Testis (tissue), 5 donors: ENCODE measurements at places on chromosomes 7 and 10.

DNA sequence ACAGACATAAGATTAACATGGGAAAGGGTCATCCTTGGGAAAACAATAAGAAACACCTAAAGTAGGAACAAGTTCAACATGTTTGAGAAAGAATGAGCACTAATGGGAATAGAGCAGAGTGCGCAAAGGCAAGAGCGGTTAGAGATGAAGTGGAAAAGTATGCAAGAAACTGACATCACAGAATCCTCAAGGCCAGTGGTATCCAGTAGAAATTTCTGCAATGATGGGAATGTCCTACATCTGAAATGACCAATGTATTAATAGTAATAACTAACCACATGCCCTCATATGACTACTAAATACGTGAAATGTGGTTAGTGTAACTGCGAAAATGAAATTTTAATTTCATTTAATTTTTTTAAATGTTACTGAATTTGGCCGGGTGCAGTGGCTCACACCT is 54.8 kb downstream of the TFEC start:
- no peak for DNase-seq

GRCh38 chr7:41970941-41971340 is 266.1 kb downstream of the GLI3 start:
- no peak for DNase-seq

DNA sequence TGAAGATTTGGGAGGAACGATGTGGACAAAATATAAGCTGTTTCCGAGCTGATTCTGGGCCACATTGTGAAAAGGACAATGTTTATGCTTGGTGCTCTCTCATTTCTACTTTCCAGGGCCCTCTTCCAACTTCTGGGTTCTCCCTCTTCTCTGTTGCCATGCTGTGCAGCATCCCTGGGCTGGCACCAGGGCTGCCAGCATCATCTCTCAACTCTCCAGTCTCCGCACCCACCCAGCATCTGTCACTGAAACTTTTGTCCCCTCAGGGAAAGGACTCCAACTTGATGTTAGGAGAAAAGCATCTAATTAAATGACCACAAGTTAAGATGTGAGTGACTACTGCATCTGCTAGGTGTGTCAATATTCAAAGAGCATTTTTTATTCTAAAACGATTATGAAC is 26.7 kb downstream of the CFAP58 start:
- no peak for DNase-seq

GRCh38 chr7:148975896-148976295 is 52.4 kb downstream of the PDIA4 start:
- DNase-seq = no peak

DNA sequence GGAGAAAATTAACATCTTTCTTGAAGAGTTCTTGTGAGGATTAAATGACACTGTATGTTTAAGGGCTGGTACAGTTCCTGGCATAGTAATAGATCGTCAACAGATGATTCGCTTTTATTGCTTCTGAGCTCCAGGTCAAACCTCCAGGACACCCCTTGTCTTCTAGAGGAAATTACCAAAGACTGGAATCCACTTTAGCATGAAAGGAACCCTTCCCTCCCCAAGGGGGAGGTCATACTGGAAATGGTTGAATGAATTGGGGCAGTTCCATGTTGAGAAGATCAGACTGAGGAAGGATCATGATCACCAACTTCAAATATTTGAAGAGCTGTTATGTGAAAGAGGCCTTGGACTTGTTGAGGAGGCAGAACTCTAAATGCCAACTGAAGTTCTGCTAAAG is 8.9 kb downstream of the NFE2L3 start:
- no peak for DNase-seq

- no peak for DNase-seq
Observed at GRCh38 chr7:94129443-94130140, 125.4 kb upstream of the BET1 start.

DNA sequence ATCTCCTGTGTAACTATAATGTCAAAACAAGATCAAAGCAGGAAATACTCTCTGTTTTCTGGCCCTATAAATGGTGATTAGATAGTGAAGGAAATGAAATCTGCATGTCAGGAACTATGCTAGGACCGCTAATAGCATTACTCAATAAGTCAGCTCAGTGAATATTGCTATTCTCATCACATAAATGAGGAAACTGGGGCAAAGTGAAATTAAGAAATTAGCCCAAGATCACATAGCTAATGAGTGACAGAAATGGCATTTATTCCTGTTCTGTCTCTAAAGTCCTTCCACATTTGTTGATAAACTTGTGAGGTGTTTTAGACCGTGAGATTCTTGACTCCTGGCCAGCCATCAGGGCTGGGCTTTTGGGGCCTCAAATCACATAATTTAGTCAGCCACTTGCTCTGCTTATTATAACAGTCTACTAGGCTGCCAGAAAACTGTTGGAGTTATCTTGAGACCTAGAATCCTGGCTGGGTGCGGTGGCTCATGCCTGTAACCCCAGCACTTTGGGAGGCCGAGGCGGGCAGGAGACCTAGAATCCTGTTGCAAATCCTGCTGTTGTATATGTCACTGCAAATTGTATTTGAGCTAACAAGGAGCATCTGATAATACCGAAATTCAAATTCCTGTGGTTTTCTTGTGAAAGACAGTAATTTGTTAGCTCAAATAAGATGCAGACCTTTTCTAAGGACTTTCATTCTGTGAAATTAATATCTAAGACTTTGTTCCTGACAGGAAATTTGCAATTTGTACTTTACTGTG is 66.5 kb upstream of the SHTN1 start:
- DNase-seq = no peak

DNA sequence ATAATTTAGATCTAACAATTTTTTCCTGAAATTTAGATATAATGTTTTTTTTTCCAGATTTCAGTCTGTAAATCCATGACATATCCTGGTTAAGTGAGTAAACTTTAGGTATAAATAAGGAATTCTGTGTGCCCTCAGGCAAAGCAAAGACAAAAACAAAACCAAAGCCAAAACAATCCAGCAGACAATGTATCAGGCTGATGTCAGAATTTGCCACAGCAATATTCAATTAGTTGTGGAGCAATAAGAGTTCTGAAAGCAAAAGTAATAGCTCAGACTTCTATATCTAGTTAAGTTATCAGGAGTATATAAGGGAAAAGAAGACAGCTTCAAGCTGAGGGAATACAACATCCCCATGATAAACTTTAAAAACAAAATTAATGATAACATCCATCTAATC is 82.0 kb downstream of the MKX start:
- DNase-seq = no peak

GRCh38 chr7:27518561-27519350 is 143.9 kb downstream of the HIBADH start:
- no peak for DNase-seq

- DNase-seq = no peak
Observed at GRCh38 chr7:27860800-27861199, 120.8 kb downstream of the TAX1BP1 start.

DNA sequence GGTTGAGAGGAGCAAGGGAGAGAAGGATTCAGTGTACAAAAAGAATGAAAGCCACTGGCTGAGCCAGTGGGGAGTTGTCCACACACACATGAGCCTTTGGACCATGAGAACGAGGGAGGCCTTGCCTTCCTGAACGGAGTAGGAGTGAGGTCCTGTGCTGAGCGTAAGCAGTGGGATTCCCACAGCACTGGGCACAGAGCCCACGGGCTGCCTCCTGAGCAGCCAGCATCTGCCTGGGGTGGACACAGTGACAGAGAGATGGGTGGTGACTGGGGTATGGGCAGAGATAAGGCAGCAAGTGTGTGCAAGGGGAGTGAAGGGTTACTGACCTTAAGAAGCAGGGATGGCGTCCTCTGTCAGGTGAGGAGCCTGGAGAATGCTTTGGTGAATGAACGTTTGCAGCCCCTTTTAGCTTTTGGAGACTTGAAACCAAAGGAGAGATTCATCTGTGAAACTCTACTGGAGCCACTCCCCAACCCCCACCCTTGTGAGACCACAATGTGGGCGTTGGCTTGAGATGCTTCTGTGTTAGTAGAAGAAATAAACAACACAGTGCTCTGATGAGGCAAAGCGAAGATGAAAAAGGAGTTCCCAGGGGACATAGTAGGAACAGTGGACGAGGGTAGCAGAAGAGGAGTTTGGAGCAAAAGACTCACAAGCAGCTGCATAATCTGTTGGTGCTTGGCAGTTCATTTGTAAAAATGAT is 56.5 kb downstream of the FIGNL1 start:
- no peak for DNase-seq

DNA sequence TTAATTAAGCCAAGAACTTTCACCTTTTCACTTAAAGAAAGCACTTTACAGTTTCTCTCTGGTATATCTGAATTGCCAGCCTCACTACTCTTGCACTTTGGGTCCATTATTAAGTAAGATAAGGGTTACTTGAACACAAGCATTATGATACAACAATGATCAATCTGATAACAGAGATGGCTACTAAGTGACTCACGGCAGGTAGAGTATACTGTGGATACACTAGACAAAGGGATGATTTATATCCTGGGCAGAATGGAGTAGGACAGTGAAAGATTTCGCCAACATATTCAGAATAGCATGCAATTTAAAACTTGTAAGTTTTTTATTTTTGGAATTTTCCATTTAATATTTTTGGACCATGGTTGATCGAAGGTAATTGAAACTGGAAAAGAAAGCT is 34.3 kb upstream of the ITGB8 start:
- DNase-seq = no peak

DNA sequence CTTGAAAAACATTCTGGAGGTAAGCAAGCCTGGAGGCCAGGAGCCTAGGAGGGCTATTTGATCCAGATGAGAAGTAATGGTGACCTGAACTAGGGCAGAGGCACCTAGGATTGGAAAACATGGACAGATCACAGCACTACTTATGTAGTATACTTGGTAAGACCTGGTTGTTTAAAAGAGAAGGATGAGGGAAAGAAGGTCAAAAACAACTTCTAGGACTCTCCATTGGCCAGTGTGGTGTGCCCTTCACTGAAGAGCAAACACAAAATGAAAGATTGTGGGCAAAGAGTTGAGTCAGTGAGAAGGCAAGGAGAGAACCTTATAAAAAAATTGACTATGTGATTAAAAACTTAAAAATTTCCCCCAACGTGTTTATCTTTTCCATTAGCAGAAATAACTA is 14.3 kb downstream of the ANKRD1 start:
- no peak for DNase-seq

GRCh38 chr7:102096706-102097427 is 189.8 kb upstream of the SH2B2 start:
- DNase-seq = no peak

GRCh38 chr10:32906595-32906994 is 51.4 kb downstream of the ITGB1 start:
- no peak for DNase-seq

DNA sequence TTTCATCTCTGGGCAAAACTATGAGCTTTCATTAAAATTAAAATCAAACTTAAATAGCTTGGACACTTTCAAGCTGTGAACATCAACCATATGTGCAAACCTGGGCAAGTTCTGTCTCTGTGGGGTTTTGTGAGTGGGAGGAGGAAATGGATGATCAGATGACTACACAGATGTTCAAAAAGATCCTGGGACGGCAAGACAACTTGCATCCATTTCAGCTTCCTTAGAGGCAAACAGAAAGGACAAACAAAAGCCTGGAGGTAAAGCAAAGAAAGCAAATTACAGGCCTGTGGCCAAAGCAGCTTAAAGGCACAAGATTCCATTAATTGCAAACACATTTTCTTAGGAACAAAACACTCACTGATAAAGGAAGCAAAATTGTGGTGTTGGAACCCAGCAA is 222.2 kb downstream of the NEBL start:
- DNase-seq = no peak

GRCh38 chr10:77823811-77824542 is 102.6 kb downstream of the DLG5 start:
- DNase-seq = no peak

DNA sequence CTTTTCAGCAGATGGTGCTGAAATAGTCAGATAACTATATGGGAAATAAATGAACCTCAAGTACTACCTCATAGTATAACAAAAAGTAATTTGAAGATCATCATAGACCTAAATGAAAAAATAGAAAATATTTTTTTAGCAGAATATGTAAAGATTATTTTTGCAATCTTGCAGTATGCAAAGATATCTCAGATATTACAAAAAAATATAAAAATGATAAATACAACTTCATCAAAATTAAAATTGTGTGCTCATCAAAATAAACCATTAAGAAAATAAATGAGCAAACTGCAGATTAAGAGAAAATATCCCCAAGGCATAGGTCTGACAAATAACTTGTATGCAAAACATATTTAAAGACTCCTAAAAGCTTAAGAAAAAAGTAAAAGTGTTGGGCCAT is 83.4 kb upstream of the KCND2 start:
- no peak for DNase-seq

- no peak for DNase-seq
Observed at GRCh38 chr7:23472046-23472445, 1.8 kb upstream of the IGF2BP3 start.

DNA sequence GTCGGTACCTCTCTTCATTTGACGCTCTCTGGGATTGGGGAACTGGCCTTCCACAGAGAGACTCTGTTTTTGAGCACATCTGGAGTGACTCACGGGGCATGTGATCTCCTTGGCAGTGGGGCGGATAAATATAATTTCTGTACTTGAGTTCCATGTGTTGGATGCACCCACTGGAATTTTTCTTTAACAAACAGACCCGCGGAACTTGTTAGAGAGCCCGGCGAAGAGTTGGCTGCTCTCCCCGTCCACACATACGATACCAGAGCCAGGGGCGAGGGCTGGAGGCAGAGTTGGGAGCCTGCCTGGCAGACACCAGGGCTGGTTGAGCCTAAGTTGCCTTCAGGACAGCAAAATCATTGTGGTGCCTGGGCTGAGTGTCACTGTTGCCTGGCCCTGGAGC is at the start of gene FAM180A:
FAM180A (minus strand) TSS at position 44 of the 400 bp plus-strand sequence. CDS start 233 bp downstream, outside the sequence.
- DNase-seq = peak; percentile 72

- DNase-seq = no peak
Observed at GRCh38 chr10:10826125-10826524, 191.5 kb upstream of the CELF2 start.

DNA sequence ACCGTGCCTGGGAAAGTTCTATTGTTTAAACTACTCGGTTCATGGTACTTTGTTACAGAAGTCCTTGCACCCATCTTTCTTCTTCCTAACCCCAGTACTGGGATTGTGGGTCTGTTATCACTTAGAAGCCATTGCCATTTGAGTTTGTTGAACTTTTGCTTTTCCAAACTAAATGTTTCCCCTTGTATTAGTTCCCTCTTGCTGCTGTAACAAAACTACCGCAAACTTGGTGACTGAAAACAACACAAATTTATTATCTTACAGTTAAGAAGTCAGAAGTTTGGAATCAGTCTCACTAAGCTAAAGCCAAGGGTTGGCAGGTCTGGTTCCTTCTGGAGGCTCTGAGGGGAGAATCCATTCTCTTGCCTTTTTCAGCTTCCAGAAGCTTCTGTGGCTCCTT is 6.9 kb upstream of the LAMB4 start:
- no peak for DNase-seq

GRCh38 chr7:135508883-135509588 is 866 bp downstream of the CNOT4 start:
- DNase-seq = peak; percentile 52

- no peak for DNase-seq
Observed at GRCh38 chr7:132387596-132387995, 188.7 kb downstream of the PLXNA4 start.

GRCh38 chr10:125068406-125068805 is 92.0 kb downstream of the CTBP2 start:
- DNase-seq = no peak

- no peak for DNase-seq
Observed at GRCh38 chr7:150975536-150976319, 2.4 kb downstream of the KCNH2 start.

GRCh38 chr10:83886871-83887270 is 252.4 kb upstream of the GHITM start:
- no peak for DNase-seq
